GM23338 (cell line): ENCODE measurements at places on chromosomes 4 and X.

DNA sequence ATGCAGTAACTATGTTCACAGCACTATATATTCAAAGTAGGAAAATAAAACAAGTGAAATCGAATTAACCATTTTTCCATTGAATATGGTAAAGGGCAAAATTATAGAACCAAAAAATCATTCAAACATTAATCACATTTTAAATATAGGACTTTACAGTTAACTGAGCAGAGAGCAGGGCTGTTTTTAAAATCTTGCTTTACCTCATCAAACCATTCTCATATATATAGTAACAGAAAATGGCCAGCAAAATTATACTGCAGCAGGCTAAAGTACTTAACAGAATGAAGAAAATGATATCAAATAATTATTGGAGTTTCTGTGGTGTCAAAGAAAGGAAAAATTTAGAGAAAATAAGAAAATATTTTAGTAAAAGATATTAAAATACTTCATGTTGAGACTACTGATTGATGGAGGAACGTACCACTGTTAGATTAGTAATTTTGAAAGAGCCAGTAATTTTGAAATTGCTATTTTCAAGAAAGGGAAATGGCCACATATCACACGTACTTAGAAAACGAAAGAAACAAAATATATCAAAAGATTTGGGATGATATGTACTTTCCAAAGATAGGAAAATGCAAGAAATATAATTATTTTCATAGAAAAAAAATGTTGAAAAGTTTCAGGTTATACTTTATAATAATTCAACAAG lies 813.7 kb downstream of the DMD start:
- DNase-seq: no peak

DNA sequence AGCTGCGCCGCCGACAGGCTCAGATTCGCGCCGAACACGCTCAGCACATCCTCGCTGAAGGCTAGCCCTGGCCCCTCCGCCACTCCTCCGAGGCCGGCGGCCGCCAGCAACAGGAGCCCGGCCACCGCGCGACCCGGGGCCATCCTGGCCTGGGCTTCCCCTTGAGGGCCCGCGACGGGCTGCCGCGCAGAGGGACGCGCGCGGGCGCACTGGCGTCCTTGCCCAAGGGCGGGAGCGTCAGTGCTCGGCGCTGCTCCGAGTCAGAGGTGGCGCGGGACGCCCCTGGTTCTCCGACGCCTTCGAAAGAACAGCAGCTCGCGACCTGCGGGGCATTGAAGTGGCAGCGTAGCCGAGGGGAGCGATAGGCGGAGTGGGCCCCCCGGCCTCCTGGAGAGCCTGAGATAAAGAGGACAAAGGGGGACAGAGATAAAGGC lies 745 bp downstream of the SLC39A8 start:
- peak; percentile 68 for DNase-seq

- peak; percentile 57 for DNase-seq
These were observed 181.8 kb upstream of the GPRIN3 start for GRCh38 chr4:89489338-89489771.

DNA sequence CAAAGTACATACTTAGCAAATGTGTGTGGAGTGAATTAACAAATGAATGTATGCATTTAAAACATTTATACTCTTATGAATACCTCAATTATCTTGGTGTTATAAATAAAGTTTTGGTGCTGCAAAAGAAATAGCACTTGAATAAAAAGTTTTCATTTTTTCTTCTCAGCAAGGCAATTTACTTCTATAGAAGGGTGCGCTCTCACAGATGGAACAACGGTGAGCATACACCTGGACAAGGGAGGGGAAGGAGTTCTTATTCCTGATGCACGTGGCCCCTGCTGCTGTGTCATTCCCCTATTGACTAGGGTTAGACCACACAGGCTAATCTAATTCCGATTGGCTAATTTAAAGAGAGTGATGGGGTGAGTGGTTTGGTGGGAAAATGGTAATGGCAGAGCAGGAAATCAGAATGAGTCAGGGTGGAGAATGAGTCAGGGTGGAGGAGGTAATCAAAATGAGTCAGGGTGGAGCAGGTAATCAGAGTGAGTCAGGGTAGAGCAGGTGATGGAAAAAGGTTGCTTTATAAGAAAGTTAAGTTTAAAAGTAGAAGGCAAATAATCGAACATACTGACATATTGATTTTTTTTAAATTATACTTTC lies 28.2 kb upstream of the PGK1 start:
- no peak for DNase-seq

DNA sequence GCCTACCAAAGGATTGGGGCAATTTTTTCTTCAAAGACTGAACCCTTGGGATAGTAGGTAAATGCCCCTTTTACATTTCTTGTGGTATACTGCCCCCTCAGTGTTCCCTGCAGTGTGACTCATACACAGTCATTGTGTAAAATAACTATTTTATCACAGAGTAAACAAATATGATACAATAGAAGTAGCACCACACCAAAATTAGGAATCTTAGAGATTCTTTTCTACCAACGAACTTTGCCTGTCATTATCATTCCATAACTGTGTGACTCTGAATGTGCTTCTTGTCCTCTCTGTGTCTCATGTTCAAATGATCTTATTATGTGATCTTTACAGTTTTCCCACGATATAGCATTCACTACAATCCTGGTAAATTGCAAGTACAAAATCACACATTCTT lies 517.0 kb downstream of the ZIC3 start:
- DNase-seq: no peak

DNA sequence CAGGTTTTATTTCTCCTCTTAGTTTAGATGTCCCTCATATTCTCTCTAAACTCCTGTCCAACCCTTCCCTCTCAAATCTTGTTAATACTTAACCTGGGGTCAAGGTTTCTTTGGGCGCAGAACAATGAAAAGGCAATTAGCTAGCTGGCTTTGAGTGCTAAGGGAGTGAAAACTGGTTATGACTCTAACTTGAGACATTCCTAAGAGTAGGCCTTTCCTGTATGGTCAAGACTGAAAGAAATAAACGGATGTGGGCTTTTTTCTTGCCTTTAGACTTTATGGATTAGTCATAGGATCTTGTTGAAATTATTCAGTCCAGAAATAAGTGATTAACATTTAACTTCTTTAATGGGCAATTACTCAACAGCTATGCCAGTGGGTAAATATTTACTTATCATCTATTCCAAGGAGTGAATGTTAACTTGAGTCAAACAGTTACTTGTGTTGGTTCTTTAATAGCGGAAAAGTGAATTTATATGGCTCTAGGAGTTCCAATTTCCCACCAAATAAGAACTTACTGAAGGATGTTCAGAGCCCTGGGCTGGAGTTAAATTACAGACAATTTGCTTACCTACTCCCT lies 141.7 kb upstream of the SCML1 start:
- DNase-seq: no peak

DNA sequence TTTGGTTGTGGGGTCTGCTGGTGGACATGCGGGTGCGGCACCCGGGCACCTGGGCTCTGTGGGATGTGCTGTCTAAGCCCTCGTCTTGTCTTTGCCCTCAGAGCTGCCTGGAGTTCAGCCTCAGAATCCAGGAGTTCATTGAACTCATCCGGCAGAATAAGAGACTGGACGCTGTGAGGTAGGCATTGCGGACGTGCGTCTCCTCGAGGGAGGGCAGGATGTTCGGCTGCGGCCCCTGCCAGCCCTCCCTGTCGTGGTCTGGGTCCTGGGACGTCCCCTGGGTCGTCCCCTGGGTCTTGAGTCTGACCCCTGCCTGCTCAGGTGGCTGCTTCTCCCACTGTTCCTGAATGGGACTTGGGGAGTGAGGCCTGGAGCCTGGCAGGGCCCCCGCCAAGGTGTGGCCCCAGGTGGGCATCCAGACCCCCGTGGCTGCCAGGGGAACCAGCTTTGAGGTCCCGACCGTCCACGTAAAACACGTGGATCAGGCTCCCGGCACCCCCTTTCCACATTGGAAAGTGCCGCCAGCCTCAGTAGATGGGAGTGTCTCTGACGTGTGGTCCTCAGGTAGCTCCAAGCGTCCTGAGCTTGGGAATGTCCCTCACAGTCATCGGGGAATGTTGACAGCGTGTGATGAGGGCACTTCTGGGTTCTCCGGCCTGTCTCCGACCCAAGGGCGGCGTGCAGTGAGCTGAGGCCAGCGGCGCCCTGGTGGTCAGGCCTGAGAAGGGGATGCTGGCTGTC lies 19.3 kb upstream of the UVSSA start:
- DNase-seq: no peak

GRCh38 chr4:175720722-175721121 lies 91.3 kb downstream of the GPM6A start:
- DNase-seq: no peak
